ENCODE measurements at places on chromosomes 2 and 18. TPM values are rescaled to one million over a fixed set of nuclear protein-coding genes. Genes with fewer than 3 reads are reported as not detected.

The TMEM178A gene
- 2.0 TPM for total RNA-seq

The HOXD8 gene
- 6.2 TPM for total RNA-seq

The LYPD1 gene
- 0.28 TPM for total RNA-seq

The FAM228A gene
- total RNA-seq: not detected

The MC2R gene
- total RNA-seq: not detected

The SLC4A5 gene
- total RNA-seq: 2.2 TPM

The ZBTB7C gene
- total RNA-seq: 53.4 TPM

The GPR55 gene
- 0.34 TPM for total RNA-seq

The DDX1 gene
- total RNA-seq: 70.1 TPM

The ICA1L gene
- 2.9 TPM for total RNA-seq
